MCF 10A (cell line): ENCODE measurements at places on chromosomes 3 and 15.
A peak's percentile ranks its signal among the peaks of the same experiment; 100 is the strongest.

GRCh38 chr15:83998486-83998885 is 237.1 kb upstream of the GOLGA6L4 start:
- no peak for DNase-seq

DNA sequence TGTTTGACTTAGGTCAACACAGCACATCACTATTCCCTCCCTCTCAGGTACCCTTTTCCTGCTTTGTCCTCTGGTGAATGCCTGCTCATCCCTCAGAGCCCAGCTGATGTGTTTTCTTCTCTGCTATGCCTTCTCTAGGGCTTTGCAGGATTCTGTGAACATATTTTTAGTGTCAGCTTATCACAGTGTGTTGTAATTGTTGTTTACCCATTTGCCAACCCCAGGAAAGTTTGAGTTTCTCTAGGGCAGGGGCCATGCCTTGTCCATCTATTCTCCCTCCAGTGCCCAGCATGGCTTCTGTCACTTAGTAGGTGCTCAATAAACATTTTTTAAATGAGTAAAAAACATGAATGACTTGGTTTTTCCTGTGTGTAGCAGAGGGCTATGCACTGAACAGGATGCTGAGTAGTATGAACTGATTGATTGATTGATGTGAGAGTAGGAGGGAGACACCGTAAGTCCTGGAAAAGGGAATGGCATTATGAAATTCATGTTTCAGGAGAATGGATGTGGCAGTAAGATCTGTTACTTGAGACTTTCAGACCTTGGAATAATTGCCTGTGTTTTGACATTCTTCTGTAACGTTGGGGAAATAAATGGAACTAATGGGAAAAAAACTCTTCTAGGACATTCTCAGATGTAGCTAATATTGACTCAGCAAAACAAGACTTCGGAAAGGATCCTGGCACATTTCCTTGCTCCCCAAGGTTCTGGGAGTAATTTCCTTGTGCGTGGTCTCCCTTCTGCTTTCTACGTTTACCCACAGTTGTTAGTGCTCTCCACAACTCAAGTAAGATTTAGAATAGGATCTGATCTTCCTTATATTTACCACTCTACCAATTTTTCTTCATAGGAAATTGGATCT is 267.3 kb upstream of the TBL1XR1 start:
- no peak for DNase-seq

GRCh38 chr15:55661428-55661827 is 73.3 kb upstream of the PYGO1 start:
- no peak for DNase-seq

DNA sequence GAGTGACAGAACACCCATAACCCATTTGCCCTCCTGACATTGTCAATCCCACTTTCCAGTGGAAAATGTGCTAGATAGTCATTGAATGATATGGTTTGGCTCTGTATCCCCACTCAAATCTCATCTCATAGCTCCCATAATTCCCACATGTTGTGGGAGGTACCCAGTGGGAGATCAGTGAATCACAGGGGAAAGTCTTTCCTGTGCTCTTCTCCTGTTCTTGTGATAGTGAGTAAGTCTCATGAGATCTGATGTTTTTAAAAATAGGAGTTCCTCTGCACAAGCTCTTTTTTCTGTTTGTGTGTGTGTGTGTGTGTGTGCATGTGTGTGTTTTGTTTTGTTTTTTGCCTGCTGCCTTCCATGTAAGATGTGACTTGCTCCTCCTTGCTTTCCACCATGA is 191.7 kb downstream of the ARRDC4 start:
- no peak for DNase-seq

DNA sequence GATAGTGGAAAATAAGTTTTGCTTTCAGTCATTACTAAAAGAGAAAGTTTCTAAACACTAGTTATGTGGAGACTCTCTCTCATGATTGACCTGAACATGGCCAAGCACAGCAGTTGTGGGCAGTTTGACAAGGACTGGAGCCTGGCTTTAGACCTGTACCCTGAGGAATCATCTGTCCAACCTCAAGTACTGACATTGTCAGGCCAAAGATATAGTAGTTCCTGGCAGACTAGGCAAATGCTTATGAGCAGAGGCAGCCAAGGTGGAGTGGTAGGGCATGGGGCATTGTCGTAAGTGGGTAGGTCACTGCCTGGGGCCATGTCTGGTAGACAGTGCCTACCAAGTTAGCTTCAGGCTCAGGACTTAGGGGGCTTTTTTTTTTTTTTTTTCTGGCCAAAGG is 20.9 kb downstream of the PLAAT1 start:
- DNase-seq = no peak

GRCh38 chr3:182626484-182627467 is 166.5 kb upstream of the ATP11B start:
- DNase-seq = no peak

DNA sequence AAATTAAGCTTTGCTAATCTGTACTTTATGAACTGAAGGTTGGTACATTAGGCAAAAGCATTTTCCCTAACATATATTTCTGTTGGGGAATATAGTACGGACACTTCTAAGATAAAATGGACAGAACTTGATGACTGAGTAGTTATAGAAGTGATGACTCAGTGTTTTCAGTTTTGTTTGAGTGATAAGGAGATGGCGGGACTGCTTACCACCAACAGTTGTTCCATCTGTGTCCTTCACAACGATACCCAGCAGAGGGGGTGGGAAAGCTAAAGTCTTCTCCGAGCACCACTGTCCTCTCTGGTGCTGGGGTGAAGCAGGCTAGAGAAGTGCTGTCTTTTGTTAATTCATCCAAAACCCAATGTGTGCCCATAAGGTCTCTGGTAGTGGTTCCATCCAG is 195.8 kb downstream of the CD47 start:
- DNase-seq = no peak

DNA sequence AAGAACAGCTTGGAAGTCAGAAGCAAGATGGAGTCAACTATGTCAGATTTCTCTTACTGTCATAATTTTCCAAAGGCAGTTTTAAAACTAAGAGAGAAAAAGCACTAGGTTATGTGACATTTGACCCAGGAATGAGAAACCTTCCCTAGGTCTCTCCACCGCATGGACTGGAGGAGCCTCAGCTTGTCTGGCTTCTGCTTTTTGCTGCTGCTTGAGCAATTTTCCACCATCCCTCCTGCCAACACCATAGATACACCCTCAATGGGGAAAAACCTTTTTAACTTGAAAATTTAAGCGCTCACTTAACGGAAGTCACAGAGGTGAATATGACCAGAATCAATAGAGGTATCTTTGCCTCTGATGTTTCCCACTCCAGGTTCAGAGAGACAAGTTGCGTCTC is 17.8 kb upstream of the IREB2 start:
- DNase-seq = no peak

DNA sequence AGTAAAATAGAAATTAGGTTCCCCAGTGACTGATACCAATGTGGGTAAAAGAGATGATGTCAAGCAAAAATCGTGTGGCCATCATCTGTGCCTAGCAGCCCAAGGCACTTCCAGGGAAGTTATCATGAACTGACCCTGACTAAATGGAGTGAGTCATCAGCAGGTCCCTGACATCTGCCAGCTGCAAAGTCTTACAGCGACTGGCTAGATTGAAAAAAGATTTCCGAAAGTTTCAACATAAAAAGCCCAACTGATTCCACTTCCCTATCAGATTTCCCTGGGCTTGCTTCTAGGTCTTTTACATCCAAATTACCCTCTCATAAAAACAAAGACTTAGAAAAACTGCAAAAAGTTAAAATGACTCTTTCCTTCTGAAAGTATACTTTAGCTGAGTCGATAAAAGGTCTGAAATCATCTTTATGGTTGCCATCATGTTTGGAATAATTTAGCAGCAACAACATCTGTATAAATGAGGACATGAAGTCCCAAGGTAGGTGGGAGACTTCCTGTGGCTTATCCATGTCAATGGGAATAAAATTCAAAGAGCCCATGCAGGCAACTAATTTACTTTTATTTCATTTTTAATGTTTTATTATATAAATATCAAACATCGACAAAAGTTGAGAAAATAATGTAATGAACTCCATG is 342.8 kb downstream of the ERC2 start:
- peak; percentile 83 for DNase-seq

GRCh38 chr3:122857019-122857418 is 62.1 kb downstream of the SLC49A4 start:
- peak; percentile 54 for DNase-seq

DNA sequence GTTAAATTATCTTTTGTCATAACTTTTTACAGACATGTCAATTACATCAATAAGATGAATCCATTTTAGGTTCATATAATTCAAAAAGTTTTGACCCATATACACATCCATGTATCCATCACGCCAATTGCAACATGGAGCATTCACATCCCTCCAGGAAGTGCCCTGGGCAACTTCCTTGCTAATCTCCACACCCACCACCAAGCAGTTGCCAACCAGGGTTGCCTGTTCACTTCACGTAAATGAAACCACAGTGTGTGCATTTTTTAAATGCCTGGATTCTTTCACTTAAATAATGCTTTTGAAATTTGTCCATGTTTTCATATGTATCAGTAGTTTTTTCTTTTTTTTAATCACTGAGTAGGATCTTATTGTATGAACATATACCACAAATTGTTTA is 40.7 kb upstream of the LYZL4 start:
- DNase-seq = peak; percentile 56

- DNase-seq = no peak
These were observed 25.4 kb downstream of the TGM4 start for GRCh38 chr3:44899683-44900367.

DNA sequence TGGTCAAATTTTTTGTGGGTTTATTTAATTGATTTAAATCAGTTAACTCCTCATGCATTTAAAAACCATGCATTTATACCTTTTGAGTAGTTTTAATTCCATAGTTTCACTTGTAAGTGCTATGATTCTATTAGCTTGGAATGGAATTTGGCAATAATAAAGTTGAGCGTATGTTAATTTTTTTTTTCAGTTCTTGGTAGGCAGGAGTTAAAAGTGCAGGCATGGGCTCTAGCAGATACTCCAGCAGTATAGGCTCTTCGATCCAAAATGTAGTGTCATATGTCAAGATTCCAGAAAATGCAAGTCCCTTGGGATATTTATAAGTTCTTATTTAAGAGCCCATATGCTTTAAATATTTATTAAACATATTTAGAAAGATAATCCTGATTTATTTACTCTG is 70.3 kb downstream of the LYSMD4 start:
- DNase-seq = no peak

DNA sequence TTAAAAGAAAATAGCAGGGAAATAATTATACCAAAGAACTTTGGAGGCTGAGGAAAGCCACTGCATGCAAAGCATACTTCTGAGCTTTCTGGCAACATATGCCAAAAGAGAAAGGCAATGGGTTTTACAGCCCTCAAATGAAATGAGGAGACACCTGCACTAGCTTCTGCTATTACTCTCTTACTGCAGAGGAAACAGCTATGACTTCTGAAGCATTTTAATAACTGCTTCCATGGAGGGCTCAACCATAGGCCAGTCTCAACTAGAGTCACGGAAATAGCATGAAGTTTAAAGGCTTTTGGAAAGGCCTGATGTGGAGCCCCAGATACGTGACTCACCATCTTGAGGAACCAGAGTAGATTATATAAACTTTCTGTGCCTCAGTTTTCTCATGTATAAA is 114.8 kb downstream of the OXNAD1 start:
- no peak for DNase-seq

DNA sequence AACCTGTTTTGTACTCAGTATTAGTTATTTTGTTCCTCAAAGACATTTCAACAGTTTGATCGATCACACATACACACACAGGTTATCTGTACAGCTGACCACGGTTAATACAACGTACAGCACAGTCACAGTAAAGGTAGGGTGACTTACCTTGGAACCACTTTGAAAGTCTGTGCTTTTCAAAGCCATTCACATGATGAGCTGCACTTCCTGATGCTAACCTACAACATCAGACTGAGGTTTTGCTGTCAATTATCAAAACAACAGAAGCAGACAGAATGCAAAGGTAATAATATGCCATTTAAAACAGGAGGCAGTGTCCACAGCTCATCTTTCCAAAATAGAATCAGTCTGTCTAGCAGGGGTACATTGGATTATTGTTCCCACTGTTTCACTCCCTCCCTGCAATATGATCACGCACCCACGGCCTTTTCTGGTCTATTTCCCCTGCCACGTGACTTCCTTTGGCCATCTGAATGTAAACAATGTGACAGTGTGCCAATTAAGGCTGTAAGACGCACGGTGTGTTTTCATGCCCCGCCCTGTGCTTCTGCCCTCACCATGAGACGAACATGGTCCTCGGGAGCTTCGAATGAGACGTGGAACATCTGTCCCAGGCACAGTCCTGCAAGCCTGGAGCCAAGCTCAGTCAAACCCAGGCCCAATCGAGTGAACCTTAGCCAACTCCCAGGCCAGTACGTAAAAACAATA is 102.4 kb downstream of the FMN1 start:
- no peak for DNase-seq

DNA sequence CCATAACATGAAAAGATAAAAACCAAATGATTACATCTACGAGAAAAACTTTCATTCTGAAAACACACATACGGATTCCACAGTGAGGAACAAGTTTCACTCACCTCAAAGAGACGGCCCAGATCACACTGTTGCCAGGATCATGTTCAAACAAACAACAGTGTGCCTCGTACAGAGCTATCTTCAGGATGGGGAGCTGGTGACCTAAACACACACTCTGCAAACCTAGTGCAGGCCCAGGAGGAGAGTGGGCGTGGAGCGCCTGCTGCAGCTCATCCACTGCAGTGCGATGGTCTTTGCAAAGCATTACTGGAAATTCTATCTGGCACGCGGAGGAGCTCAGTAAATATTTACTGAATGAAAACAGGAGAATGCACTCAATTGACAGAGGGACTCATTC is 38.5 kb downstream of the TAMM41 start:
- DNase-seq = no peak

DNA sequence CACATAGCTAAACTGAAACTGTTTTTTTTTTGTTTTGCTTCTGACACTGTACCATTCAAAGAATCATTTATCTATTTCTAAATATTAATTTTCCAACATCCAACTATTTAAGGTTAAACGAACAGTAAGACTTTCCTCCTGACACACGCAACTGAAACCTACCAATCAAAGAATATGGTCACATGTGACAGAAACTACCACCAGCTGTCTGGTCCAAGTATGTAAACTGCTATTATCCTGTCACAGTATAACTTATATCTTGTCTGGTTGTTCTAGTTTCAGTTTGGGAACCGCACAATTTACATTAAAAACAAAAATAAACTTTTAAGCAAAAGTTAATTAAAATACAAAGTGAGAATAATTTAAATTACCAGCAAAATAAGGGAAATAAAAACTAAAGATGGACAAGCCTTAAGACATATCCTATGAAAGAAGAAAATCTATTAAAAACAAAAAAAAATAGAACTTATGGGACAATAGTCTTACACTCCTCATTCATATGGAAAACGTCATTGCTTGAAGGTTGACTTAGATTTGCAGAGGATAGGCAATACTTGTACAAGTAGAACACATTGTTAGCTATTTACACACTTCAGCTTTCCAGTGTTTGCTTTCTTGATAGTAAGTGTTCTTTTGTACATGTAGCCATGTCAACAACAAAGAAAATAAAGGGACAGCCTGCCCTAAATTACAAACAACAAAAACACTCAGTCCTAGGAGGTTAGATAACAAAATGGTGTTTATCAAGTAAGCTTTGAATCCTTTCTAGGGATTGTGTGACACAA is 26.8 kb upstream of the CHRM5 start:
- no peak for DNase-seq
